ENCODE measurements at places on chromosomes 4 and X.

DNA sequence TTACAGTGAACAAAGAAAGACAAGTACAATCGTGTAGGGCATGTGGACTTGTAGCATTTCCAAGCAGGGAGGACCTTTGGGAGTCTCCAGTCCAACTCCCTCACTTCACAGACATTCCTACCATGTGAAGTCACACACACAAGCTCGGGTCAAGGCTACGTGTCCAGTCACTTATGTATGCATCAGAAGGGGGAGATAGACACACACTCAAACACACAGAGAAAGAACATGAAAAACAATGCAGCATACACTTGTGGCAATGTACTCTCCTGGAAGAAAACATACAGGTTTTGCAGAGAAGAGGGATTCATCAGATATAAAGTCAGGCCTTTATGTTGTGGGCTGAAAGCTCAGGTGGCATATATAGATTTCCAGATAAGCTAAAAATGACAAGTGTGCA lies 136.1 kb upstream of the MID1 start:
- no peak for DNase-seq

DNA sequence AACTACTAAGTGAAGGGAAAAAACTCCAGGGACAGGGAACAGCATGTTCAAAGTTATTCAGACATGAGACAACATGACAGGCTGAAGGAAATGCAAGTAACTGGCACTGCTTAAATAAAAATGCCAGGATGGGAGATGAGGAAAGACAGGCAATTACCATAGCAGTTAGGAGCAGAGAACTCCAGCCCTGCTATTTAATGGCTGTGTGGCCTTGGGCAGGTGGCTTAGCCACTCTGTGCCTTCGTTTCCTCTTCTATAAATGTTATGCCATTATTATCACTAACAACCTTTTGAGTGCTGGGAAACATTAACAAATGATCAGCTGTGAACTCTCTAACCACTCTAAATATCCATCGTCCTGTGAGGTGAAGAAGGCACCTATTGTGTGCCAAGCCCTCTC lies 32.7 kb downstream of the PROM1 start:
- DNase-seq = no peak

- DNase-seq = no peak
Observed at GRCh38 chr4:94544811-94545210, 93.1 kb downstream of the PDLIM5 start.

- no peak for DNase-seq
Observed at GRCh38 chr4:5753366-5753765, 42.4 kb downstream of the EVC start.

- no peak for DNase-seq
Observed at GRCh38 chr4:19239565-19239964, 1012.1 kb upstream of the SLIT2 start.

- no peak for DNase-seq
Observed at GRCh38 chr4:173488074-173488473, 42.0 kb downstream of the HAND2 start.
